ENCODE measurements at places on chromosomes 12 and 14.

- DNase-seq: no peak
Observed at GRCh38 chr14:61704554-61704953, 9.2 kb downstream of the HIF1A start.

DNA sequence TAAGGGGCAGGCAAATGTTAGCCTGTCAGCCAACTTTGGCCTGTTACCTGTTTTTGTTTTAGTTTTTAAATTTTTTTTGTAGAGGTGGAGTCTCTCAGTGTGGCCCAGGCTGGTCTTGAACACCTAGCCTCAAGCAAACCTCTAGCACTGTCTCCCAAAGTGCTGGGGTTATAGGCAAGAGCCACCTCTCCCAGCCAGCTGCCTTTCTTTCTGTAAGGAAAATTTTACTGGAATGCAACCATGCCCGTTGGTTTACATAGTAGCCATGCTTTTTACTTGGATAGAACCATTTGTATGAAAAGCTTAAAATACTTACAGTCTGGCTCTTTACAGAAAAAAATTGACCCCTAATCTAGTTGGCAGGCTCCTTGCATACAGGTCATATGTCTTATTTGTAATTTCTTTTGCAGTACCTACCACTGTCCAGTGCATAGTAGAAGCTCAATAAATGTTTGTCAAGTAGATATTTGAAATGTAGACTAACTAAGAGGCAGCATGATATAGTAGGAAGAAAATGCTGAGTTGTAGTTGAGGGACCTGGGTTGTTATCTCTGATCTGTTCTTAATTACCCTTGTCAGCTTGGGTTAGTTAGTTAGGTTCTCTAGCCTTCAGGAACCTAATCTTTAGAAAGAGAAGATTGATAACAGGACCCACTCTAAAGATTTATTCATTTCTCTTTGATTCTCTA is 4.7 kb downstream of the MDM2 start:
- DNase-seq: no peak

GRCh38 chr12:121558956-121559355 is 21.9 kb downstream of the KDM2B start:
- no peak for DNase-seq

GRCh38 chr14:24321212-24321975 is 10.1 kb downstream of the LTB4R start:
- no peak for DNase-seq

GRCh38 chr12:121314431-121314830 is 17.9 kb upstream of the CAMKK2 start:
- DNase-seq: no peak

GRCh38 chr12:120168337-120168736 is 26.2 kb downstream of the GCN1 start:
- DNase-seq: no peak

- DNase-seq: no peak
Observed at GRCh38 chr12:13222076-13222475, 25.6 kb downstream of the EMP1 start.

DNA sequence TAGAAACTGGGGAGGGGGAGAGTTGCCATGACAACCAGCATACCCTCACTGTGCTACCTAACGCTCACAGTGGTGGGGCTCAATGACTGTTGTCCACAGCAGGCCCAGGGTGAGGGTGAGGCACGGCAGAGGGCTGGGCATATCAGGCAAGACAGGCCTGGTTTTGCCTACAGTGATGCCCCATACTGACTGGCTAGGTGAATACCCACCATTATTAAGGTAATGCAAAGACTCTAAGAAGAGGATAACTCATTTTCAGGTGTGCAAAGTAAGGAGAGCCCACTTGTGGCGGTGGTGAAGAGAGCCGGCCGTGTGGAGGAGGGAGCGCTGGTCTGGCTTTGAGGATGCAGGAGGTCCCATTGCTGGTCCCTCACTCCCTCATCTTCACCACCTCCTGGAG is 422.3 kb downstream of the FUT8 start:
- DNase-seq: no peak

DNA sequence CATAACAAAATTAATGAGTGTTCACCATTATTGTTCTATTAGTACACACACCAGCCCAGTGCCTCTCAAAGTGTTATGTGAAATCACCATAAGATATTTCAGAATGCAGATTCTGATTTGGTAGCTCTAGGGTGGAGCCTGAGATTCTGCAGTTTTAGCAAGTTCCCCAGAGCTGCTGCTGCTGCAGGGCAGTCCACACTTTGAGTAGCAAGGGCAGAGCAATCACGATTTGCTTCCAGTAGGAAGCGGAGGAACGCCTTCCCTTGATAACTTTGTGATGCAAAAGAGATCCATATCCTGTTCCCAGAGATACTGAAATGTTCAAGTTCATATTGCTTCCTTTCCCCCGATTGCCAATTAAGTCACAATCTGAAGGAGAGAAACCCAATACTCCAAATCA is 57.9 kb downstream of the SLC17A8 start:
- no peak for DNase-seq

DNA sequence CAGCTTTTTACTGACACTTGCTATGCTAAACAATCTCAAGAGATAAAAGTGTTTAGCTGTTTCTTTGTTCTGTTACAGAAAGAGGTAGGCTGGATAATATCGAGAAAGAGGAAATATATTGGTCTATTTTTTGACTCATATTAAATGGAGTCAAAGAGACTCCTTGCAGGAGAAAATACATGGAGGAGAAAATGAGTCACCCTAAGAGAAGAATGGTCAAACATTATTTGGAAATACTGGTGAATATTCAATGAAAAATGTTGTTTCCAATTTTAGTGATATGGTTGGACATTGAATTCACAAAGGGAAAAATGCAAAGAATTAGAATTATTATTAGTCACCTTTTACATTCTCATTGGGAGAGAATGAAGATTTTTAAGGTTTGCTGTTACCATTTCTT is 3.2 kb downstream of the KCNJ8 start:
- no peak for DNase-seq

DNA sequence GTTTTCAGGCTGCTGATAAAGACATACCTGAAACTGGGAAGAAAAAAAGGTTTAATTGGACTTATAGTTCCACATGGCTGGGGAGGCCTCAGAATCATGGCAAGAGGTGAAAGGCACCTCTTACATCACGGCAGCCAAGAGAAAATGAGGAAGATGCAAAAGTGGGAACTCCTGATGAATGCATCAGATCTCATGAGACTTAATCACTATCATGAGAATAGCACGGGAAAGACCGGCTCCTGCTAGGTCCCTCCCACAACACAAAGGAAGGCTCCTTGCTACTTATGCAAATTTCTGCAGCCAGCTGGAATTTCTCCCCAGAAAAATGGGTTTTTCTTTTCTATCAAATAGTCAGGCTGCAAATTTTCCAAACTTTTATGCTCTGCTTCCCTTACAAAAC is 174.1 kb upstream of the RMST start:
- no peak for DNase-seq

- no peak for DNase-seq
Observed at GRCh38 chr14:51889851-51890250, 29.4 kb downstream of the GNG2 start.

DNA sequence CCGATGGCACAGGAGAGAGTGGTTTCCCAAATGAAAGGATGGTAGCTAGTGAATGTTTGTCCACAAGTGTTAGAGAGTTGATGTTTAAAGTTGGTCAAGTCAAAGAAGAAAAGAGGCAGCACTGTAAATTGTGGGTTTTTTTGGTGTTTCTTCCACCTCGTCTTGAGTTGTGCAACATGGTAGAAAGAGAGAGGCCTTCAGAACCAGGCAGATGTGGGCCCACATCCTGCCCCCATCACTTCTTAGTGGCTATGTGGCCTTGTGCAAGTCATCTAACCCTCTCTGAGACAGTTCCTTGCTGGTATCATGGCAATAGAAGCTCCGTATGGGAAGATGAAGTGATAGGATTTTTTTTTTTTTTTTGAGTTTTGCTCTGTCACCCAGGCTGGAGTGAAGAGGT is 60.8 kb downstream of the NDUFA12 start:
- peak; percentile 9 for DNase-seq

DNA sequence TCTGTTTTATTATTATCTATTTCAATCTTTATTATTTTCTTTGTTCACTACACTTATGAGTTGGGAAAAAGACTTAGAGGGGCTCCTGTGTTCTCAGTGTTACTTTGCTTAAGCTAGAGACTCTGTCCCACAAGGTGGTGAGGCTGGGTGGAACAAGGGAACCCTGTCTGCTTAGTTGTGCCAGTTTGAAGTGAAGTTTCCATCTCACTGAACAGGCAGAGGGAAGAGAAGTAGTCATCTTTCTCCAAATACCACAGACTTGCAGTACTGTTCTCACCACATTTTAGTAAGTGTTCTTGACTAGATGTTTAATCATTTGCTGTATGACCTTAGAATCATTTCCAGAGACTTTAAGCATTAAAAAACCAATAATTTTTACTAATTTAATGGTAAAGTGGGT is 195.7 kb upstream of the NEDD1 start:
- no peak for DNase-seq

GRCh38 chr14:96824283-96824682 is 27.1 kb downstream of the VRK1 start:
- no peak for DNase-seq

DNA sequence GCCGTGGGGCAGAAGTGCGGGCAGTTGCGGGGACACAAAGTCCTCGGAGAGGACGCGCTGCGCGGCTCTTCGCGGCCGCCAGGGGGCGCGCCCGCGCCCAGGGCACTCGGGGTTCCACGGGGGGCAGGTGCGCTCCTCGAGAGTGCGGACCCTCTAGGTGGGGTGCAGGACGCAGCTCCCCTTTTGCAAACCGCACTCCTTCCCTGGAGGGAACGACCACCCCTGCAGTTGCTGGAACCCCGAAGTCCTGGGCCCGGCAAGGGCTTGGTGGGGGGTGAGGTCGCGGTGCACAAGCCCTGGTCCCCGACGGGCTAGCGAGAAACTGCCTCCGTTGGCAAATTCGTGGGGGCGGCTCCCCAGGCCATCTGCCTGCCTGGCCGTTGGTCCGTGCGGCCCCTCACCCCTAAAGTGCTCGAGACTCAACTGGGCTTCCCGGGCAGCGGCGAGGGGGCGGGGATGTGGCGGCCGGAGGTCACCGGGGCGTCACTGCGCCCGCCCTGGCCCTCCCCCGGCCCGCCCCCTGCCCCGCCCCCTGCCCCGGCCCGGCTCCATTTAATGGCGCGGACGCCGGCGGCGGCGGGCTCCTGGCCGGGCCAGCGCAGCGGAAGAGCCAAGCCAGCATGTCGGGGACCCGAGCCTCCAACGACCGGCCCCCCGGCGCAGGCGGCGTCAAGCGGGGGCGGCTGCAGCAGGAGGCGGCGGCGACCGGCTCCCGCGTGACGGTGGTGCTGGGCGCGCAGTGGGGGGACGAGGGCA is at the start of gene ADSS1:
ADSS1 (plus strand) TSS at position 579 of the 756 bp plus-strand sequence; CDS start at position 621, 42 bp downstream.
- peak; percentile 56 for DNase-seq

DNA sequence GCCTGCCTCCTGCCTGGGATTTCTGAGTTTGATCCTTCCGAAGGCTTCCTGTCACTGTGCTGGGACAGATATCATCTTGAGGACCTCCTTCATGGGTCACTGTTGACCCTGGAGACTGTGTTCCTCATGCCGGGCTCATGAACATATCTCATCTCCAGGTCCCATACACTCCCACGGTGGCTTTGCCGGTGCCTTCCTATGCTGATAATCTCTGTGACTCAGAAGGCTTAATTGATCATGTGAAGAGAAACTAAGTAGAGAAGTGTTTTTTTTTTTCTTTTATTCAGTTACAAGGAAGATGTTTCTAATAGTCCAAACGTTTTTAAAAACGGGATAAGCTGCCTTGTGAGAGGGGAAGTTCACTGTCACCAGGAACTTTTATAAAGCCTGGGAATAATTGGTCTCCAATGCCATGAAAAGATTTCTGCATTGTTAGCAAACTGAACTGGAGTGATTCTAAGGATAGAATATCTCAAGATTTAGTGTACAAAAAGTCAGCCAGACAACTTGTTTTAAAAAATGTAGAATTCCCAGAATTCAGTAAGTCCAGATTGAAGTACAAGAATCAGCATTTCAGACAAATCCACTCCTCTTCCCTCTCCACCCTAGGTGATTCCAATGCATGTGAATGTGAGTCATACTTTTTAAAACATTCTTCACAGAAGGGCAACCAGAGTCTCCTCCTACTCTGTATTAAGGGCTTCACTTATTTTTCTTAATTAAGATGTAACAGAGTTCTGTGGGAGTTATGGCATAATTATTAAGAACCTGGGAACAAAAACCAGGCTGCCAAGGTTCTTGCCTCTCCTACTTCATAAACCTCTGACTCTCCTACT is 139.8 kb upstream of the LGR5 start:
- no peak for DNase-seq

All from T-helper 2 cell treated with Interferon-gamma antibody and Interleukin-4, amounts not matched to agents 5 μg/mL and 100 μg/mL, for 36 hours (primary cell).